ENCODE measurements at places on chromosomes 13 and 19.

DNA sequence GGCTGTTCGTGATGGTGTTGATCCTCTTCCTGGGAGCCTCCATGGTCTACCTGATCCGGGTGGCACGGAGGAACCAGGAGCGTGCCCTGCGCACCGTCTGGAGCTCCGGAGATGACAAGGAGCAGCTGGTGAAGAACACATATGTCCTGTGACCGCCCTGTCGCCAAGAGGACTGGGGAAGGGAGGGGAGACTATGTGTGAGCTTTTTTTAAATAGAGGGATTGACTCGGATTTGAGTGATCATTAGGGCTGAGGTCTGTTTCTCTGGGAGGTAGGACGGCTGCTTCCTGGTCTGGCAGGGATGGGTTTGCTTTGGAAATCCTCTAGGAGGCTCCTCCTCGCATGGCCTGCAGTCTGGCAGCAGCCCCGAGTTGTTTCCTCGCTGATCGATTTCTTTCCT, 12.2 kb upstream of the C19orf33 start:
- no peak for DNase-seq

- DNase-seq: no peak
These were observed 3.0 kb downstream of the LGALS4 start for GRCh38 chr19:38809592-38810252.

DNA sequence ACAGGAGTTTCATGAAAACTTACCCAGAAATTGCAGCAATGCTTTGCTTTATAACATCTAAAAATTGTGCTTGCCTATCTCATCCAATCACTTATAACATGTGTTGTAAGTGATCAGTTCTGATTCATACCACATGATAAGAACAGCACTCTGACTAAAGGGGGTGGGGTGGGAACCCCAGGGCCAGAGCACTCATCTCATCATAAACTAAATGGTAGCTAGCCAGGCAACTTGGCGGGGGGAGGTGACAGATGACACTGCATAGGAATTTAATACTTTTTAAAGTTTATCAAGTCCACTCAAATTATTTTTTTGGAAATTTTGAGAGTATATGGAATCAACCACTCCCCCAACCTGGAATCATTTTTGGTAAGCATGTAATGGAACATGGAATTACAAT, 42.1 kb downstream of the FOXO1 start:
- DNase-seq: no peak

GRCh38 chr13:99417201-99418102, 83.8 kb upstream of the TM9SF2 start:
- no peak for DNase-seq

GRCh38 chr19:34523408-34523807, 41.9 kb downstream of the WTIP start:
- DNase-seq: no peak

GRCh38 chr13:30341815-30342570, 34.6 kb upstream of the KATNAL1 start:
- DNase-seq: peak; percentile 90

DNA sequence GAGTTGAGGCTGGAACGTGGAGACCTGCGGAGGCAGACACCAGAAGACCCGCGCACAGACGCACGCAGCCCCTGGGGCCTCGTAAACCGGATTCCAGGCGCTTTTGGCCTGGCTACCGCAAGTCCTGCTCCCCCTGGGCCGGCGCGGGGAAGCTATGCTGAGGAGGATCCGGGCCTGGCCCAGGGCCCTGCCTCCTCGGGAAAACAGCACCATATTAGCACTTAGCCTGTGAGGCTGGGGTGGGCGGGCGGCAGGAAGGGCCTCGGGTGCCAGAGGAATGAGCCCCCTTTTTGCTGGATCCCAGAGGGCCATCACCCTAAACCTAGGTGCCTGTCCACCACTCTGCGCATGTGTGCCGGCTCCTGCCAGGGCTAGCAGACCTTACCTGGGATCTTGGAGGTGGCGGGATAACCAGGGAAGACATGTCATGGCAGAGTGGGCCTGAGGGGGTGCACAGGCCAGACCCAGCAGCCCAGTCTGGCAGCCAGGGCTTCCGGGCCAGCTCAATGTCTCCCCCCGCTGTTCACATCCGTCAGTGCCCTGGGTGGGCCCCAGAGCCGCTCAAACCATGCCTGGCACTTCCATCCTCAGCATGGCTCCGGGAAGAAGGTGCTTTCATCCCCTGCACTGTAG, 7.3 kb downstream of the ELOF1 start:
- peak; percentile 54 for DNase-seq

DNA sequence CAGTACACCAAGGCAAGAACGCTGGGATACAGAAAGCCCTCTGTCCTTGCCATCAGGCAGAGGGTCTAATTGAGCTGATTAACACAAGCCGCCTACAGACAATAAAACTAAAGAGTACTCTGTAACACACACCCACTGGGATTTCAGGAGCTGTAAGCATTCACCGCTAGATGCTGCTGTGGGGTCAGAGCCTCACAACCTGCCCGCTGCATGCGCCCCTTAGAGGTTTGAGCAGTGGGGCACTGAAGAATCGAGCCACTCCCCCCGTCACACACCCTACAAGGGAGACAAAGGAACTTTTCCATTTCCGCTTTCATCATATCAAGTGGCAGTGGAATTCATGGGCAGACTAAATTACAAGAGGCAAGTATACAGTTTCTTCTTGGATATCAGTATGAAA, 1080.6 kb downstream of the PCDH17 start:
- no peak for DNase-seq

DNA sequence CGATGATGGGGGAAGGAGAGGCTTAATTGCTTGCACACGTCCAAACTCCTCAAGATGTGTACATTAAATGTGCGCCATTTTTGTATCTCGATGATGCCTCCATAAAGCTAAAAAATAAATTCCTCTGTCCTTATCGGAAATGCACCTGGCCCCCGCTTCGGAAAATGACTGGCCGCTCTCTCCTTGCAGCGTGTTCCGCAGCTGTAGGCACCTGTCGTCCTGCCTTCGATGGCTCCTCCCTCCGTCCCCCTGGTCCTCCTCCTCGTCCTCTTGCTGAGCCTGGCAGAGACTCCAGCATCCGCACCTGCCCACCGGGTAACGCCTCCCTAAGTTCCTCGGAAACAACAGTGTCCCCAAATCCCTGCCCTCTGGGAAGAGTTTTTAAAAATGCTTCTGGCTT, 1.1 kb downstream of the GALP start:
- no peak for DNase-seq

DNA sequence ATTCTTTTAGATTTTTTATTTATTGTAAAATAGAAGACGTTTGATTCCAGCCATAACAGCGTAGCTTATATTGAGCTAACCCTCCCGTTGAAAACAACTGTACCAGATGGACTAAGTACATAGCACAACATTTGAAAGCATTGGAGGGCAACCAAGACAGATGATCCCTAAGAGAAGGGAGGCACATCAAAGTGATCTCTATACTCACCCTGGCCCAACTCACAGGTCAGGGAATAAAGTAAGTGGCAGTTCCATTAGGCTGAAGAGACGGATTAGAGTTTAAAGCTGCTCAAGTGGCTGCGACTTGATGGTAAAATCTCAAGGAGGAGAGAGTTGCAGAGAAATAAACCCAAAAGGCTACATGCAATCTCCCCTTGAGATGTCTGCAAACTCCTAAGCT, 65.1 kb upstream of the ITM2B start:
- peak; percentile 48 for DNase-seq

GRCh38 chr13:73198991-73199411, 140.2 kb downstream of the KLF5 start:
- no peak for DNase-seq

GRCh38 chr13:97976610-97977521, 23.4 kb downstream of the IPO5 start:
- peak; percentile 34 for DNase-seq

DNA sequence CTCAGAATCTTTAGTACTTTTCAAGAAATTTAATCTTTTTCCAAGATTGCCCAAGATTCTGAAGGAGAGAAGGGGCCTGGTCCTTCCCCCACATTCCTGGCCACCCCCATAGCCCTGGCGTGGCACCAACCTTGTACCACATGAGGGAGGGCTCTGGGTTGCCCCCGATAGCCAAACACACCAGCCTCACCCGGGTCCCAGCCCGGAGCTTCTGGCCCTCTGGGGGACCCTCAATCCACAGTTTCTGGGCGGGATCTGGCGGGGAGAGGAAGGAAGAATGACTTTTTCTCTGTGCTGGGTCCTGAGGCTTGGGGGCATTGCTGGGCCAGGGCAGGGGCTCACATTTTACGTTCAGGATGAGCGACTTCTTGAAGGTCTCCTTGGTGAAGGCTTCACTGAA, 4.4 kb downstream of the NPHS1 start:
- no peak for DNase-seq

DNA sequence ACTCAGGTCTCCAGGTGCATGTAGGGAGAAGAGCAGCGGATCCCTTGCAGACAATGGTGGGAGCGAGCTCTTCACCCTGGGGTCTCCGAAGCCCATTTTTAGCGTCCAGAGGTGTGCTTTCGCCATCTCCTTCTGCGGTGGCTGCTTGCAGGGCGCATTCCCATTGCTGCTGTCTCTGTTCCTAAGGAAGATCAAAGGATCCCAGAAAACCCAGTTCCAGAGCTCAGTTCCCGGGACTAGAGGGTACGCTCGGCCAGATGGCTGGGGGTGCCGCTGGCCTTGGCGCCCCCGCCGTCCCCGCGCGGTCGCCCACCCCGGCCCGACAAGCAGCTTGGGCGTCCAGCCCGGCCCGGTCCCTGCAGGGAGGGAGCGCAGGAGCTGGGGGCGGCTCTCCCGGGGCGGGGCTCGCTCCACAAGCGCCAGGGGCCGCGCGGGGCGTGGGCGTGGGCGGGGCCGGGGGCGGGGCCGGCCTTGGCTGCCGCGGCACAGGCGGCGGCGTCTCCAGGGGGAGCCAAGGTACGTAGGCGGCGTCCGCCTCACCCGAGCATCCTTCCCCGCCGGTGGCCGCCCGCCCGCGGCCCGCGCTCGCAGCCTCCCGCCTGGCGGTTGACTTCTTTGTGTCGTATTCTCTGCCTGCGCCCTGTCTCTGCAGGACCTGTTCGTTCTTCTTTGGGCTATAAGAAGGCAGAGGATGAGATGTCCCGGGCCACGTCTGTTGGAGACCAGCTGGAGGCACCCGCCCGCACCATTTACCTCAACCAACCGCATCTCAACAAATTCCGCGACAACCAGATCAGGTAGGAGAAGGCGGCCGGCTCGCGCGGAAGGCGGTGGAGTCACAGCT, 96.8 kb downstream of the ATP8A2 start:
- peak; percentile 9 for DNase-seq

GRCh38 chr13:35724446-35724845, 248.0 kb upstream of the MAB21L1 start:
- DNase-seq: peak; percentile 71

GRCh38 chr19:39603825-39604224, 1.5 kb downstream of the LGALS13 start:
- DNase-seq: no peak

- no peak for DNase-seq
These were observed 10.5 kb downstream of the KLF5 start for GRCh38 chr13:73069206-73069805.

- DNase-seq: peak; percentile 8
These were observed 96.6 kb upstream of the LSM14A start for GRCh38 chr19:34075661-34076091.

DNA sequence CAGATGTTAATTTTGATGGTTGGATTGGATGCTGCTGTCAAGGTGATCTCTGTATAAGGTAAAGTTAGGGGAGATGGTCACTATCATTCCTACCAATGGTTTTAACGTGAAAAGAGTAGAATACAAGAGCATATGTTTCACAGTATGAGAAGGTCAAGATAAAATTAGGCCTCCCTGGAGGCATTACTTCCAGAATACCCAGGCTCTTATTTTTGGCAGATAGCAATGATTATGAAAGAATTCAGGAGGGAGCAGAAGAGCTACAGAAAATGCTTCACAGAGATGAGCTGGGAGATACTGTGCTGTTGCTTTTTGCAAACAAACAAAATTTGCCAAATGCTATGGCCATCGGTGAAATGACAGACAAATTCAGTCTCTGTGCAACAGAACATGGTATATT, 547.5 kb upstream of the SPRY2 start:
- peak; percentile 27 for DNase-seq

GRCh38 chr13:110249326-110249725, 57.6 kb downstream of the COL4A1 start:
- no peak for DNase-seq

DNA sequence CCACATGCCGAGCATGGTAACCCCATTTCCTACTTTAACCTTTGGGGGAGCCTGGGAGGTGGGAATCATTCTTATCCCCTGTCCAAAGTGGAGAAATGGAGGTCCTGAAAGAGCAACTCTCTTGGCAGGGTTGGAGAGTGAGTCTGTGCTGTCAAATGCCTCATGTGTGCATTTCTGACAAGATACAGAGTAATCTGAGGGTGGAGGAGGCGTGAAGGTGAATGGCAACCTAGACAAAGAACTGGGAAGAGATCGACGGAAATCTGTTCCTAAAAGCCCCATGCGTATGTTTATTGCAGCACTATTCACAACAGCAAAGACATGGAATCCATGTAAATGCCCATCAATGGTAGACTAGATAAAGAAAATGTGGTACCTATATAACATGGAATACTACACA, 63.8 kb upstream of the USP29 start:
- no peak for DNase-seq

DNA sequence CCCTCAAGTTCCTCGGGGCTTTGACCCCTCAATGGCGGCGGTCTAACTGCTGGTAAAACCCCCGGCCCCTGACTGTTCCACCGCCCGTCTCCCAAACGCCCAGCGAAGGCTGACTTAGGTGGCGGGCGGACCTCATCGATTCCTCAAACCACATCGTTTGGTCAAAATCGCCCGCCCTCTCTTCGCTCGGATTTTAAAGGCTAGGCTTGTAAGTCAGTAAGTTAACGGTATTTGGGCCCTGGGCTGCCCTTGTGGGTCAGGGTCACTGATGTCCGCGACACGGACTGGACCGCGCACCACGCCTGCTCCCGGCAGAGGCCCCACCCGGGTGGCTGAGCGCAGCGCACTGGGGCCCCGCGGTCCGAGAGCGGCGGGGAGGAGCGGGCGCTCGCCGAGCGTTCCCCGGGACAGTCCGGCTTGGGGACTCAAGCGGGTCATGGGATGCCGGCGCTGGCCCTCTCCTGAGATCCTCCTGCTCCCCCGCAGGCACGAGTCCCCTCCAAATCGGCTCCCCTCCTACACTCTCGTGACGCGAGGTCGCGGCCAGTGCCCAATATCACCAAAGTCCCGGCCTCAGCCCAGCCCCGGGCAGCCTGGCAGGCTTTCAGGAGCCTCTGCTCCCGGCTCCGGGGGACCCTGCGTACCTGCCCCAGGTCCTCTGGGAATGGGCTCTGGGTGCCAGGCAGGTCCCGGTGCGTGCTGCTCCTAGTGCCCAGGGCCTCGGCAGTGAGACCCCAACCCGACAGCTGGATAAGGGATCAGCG, 1.0 kb downstream of the FLT1 start:
- DNase-seq: no peak

DNA sequence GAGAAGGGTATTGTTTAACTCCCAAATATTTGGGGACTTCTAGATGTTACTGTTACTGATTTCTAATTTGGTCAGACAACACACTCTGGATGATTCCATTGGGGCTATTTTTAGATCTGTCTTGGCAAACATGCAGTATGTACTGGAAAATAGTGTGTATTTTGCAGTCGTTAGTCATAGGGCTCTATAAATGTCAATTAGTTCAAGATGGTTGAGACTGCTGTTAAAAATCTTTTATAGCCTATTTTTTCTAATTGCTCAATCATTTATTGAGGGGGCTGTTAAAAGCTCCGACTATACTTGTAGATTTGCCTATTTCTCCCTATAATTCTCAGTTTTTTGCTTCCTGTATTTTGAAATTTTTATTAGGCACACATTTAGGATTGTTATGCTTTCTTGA, 31.4 kb downstream of the PPP5C start:
- DNase-seq: peak; percentile 73

- DNase-seq: no peak
These were observed 4.3 kb upstream of the HAUS5 start for GRCh38 chr19:35608251-35608650.

GRCh38 chr19:49155005-49155819, at the start of gene HRC:
Gene HRC (minus strand): TSS chr19:49155396. CDS start chr19:49155237, 159 bp downstream.
- DNase-seq: no peak

All from umbilical cord (tissue), 2 donors.